ENCODE measurements at places on chromosomes 2 and 18.

DNA sequence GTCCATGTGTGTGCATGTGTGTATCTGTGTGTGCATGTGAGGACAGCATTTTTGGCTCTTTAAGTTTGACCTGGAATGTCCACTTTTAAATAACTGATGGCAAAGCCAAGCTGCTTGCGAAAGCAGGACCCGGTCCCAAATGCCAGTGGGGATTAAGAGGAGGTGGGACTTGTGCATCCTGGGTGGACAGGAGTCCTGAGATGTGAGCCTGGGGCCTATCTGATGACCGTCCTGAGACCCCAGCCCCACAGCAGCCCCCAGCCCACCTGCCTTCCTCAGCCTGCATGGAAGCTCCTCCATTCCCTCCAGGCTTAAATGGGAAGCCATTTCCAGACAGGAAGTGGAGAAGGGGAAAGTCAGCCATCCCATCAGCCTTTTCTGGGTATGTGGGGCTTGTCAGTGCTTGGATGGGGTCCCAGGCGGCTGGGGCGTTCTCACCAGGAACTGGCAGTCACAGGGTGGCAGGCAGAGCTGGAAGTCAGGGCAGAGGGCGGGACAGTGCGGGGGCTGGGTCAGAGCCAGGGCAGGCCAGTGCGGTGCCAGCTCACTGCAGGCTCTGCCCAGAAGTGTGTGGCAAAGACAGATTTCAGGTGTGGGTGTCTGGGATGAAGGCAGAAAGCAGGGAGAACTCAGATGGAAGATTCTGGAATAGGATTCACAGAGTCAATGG, 117.8 kb downstream of the ACKR3 start:
- DNase-seq: no peak

DNA sequence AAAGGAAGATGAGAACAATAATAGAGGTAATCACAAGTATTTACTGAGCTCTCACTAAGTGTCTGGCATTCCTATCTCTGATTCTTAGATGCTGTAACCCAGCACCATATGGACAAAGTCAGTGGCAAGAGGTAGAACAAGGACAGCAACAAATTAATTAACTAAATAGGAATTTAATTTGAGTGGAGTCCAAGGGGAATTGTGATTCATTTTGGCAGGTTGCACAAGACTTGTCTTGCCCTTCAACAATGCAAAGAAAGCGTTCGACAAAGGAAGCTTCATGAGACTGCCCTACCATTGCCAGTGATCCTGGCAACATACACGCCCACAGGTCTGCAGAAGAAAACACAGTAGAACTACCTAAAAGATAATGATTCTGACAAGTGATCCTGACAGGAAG, 221.6 kb downstream of the RBM43 start:
- DNase-seq: no peak

GRCh38 chr18:48945953-48946217, 4.9 kb downstream of the SMAD7 start:
- no peak for DNase-seq

GRCh38 chr2:202171241-202171825, 67.1 kb downstream of the SUMO1 start:
- DNase-seq: no peak

GRCh38 chr2:144414324-144414845, 105.5 kb downstream of the ZEB2 start:
- no peak for DNase-seq

GRCh38 chr2:23530909-23531276, 145.9 kb downstream of the KLHL29 start:
- no peak for DNase-seq

DNA sequence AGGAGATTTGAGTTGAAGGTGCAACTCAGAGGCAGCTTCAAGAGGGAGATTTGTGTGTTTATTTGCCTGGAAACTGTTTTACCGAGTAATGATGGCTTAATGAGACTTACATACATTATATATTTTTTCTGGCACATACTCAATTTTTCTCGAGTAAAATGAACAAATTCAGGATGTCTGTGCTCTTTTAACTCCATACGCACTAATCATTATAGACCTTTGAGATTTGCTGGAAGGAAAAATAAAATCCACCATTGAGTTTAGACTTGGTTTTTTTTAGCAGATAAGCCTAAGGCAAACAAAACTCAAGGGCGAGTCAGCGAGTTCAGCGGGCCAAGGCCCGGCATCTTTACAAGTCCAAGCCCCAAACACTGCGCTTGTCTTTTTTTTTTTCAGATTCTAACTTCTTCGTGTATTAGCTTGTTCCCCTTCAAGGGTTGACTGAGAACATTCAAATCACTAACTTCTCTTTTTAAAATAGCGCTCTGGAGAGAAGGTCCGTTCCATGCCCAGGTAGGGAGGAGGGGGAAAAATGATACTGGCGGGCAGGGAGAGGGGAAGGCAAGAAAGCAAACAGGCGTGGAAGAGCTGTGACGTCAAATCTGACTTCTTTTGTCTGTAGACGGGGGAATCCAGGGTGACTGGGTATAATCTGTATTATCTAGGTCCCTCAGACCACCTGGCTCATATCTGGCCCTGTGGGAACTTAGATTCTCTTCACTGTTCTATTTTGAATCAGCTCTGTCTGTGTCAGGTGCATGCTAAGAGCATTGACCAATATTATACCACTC, 72.7 kb upstream of the MAP3K20 start:
- DNase-seq: no peak

GRCh38 chr2:20035955-20036666, 15.3 kb downstream of the LAPTM4A start:
- no peak for DNase-seq

- DNase-seq: no peak
These were observed 32.3 kb downstream of the SCN9A start for GRCh38 chr2:166343467-166343866.

DNA sequence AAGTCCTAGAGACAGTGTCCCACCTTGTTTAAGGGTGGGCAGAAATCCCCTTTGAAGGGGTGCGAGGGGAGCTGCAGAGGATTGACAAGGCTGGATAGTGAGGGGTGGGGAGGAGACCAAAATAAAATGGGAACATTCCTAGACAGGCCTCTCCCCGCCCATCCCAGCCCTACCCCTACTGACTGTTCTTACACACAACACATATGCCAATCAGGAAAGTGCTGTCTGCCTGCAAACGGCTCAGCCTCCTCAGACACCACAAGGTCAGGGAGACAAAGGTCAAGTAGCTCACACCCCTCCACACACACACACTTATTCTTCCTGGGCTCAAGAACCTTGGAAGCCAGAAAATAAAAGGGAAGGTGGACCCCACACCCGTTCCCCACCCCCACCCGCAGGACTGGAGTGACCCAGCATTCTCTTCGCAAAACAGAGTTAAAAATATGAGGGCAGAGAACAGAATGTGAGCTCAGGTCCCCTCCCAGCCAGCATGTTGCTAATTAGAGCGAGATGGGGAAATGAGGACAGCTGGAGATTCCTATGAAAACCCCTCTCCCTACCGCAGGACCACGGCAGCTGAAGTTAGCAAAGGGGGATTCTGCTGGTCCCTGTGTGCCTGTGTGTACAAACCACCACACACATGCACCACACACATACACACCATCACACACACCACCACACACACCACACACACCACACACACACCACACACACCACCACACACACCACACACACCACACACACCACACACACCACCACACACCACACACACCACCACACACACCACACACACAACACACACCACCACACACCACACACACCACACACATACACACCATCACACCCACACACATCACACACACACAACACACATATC, 197.8 kb downstream of the TNS1 start:
- DNase-seq: no peak

DNA sequence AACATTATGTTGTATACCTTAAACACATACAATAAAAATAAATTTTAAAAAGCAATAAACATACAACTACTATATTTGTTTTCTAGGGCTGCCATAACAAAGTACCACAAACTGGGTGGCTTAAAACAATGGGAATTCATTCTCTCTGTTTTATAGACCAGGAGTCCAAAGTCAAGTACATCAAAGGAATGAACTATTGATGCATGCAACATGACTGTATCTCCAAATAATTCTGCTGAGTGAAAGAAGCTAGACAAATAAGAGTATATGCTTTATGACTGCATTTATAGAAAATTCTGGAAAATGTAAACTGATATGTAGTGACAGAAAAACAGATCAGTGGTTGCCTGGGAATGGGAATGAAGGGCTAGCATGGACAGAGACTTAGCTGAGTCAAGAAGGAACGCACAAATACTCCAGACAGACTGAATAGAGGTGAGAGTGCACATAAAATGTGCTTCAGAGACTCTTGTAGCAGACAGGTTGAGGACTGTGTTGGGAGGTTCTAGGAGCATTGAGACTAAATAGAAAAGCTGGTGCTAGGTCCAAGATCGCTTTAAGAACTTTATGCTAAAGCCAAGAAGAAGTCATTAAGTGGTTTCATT, 11.0 kb upstream of the PLA2R1 start:
- DNase-seq: no peak

GRCh38 chr2:217293607-217294006, 433.7 kb upstream of the TNP1 start:
- no peak for DNase-seq

DNA sequence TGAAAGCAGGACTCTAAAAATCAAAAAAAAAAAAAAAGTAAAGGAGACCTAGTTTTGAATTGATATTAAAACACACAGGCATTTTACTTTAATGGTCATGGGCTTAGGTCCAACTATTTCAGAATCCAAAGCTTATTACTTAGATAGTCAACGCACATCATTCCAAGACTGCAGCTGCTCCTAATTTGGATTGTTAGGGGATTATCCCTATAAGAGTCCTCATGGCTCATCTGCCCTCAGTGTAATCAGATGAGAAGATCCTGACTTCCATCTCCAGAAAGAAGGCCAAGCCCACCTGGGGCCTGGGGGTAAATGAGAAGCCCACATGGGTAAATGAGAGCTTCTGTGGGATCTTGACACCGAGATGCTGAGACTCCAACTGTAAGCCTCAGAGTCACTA, 424.2 kb downstream of the NRXN1 start:
- DNase-seq: no peak

DNA sequence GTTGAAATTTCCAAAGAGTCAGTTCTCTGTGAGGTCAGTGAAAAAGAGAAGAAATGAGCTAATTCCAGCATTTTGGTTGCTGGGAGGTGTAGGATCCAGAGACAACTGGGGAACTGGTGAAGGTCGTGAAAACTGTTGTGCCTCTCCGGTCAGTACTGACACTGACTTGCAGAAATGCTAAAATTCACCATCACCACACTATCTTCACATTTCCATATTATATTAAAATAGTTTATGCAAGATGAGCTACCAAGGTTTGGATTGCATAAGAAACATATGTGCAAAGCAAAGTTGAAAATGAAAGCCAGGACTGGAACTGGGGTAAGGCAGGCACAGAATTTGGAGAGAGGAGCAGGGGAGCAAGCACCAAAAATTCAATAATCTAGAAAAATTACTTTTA, 21.8 kb downstream of the RIT2 start:
- DNase-seq: no peak

DNA sequence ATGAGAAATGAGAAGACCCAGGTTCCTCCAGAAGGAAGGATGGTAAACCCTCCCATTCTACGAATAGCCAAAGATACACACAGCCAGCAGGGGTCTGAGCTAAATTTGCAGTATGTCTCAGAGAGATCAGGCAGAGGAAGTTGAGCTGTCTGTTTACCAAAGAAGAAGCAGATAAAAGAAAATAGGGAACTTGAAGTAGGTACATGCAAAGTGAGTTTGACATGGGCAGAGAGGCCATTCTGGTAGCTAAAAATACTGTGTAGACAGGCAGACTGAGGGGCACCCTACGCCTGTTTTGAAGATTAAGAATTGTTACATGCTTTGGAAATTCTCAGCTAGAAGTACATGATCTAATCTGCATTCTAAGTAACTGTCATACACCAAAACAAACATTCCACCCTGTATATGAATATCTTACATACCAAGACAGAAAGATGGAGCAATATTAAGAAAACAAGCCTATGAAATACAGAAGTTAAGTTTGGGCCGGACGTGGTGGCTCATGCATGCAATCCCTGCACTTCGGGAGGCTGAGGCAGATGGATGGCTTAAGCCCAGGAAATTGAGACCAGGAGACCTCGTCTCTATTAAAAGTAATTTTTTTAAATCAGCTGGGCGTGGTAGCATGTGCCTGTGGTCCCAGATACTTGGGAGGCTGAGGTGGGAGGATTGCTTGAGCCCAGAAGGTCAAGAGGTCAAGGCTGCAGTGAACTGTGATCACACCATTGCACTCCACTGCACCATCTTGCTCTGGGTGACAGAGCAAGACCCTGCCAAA, 157.9 kb downstream of the ANKRD44 start:
- DNase-seq: no peak

DNA sequence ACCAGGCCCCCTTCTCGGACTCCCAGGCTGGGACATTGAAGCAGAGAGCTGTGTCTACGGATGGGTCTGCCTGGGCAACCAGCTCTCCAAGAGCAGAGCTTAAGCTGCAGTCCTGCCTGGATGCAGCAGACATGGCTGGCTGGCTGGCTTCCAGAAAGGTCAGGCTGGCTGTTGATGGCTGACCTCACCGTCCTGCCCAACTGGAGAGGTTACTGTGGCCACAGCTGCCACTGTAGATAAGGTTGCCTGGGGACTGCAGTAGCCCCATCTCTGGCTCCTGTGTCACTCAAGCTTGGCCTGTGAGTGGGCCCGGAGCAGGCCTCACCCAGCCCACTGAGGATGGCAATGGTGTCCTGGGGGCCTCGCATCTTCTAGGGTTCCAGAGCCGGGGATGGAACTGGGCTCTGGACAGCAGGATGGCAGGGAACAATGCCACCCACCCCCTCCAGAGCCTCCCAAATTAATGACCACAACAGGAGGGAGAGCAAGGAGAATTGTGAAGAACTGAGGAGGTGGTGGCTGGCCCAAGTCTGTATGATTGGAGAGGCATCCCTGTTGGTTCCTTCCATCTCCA, 37.0 kb upstream of the FOSL2 start:
- DNase-seq: no peak

- no peak for DNase-seq
These were observed 10.3 kb upstream of the FTCDNL1 start for GRCh38 chr2:199861132-199861774.

DNA sequence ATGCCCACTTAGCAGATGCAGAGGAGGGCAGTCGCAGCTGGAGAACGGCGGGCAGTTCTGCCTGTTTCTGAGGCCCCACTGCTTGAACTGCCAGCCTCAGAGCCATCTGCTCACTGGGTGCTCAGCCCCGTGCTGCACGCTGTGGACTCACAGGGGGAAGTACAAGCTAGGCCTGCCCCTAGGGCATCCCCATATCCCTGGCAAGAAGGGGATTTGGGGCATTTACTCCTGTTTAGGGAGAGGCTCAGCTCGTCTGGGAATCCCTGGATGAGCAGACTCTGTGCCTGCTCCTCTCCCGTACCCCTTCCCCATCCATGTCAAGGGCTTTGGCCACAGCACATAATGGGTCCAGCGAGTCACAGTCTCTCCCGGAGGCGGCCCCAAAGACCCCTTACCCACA, 169.8 kb upstream of the PKDCC start:
- DNase-seq: no peak

DNA sequence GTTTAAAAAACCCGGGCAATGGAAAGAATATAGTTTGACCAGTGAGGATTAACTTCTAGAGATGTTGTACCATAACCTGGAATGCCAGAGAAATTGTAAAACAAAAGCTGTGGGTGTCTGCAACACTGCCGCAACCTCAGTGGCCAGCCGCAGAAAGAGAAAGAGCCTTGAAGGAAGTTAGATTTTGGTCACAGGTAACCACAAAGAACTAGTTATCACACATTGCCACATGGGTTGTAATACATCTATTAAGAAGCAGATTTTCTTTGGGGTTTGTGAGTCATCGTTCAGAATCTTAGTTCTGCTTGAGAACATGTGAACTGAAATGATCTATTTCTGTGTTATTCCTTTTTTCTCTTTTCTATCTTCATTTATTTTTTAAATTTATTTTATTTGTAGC, 222.9 kb upstream of the AGAP1 start:
- DNase-seq: no peak

GRCh38 chr2:171360905-171361304, 72.9 kb downstream of the METTL8 start:
- DNase-seq: no peak
